Psoas muscle (tissue), 8 donors: ENCODE measurements at places on chromosomes 5 and 9.

DNA sequence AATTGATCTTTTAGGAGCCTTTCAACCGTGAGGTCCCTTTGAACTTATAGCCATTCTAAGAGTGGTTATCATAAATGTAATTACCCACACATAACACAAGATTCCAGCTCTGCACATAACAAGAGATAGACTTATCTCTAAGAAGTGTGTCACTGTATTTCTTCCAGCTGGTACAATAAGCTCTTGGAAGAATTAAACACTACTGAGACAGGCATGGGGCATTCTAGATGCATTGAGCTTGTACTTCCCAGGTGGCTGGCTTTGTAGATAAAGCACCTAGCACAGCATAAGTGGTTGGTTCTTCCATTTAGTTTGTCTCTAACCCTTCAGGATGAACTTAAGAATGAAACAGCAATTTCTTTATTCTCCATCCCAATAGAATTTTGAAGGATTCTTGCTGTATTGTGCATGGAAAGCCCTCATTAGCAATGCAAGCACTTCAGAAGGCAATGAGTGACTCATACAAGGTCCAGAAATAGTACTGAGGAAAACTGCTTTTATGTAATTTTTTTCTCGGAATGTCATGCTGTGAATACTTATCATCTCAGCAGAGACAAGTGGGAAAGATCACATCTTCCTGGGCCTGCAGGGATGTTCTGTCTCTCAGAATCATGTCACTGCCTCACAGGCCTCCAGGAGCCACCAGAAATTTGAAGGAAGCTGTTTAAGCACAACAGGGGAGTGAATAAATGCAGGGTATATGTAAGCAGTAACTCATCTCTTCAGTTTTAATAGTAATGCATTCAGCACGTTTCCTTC lies 91.1 kb upstream of the CD180 start:
- DNase-seq: no peak
- no peaks in the 10 kb centered on the region for H3K27me3 ChIP-seq
- H3K36me3 ChIP-seq: no peaks in the 10 kb centered on the region
- no peak overlapping the region for H3K4me3 ChIP-seq

GRCh38 chr5:1799110-1799601 lies 481 bp downstream of the MRPL36 start:
- H3K4me3 ChIP-seq: peak overlapping the region; percentile 98
- H3K4me1 ChIP-seq: peaks cover 33% of the 10 kb centered on the region
- H3K36me3 ChIP-seq: peaks cover 6% of the 10 kb centered on the region
- peak overlapping the region; percentile 94 for H3K27ac ChIP-seq
- no peaks in the 10 kb centered on the region for H3K27me3 ChIP-seq

DNA sequence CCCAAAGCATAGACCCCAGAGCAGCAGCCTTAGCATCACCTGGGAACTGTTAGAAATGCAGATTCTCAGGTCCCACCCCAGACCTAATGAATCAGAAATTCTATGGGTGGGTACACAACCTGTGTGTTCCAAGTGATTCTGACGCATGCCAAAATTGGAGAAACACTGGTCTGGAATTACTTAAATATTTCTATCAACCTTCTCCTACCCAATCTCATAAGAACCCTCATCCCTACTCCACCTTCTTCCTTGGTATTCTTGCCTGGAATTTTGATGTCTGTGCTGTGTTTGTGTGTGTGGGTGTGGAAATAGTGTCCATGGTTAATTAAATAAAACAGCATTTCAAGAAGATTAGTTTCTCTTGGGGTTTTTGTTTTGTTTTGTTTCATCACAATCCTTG lies 111.8 kb downstream of the CEMIP2 start:
- no peak overlapping the region for H3K27ac ChIP-seq
- DNase-seq: no peak
- no peaks in the 10 kb centered on the region for H3K4me1 ChIP-seq

GRCh38 chr5:135700731-135701130 lies 121.9 kb upstream of the CXCL14 start:
- no peak for DNase-seq
- no peaks in the 10 kb centered on the region for H3K36me3 ChIP-seq
- H3K27ac ChIP-seq: no peak overlapping the region
- H3K4me3 ChIP-seq: no peak overlapping the region
- H3K4me1 ChIP-seq: no peaks in the 10 kb centered on the region

DNA sequence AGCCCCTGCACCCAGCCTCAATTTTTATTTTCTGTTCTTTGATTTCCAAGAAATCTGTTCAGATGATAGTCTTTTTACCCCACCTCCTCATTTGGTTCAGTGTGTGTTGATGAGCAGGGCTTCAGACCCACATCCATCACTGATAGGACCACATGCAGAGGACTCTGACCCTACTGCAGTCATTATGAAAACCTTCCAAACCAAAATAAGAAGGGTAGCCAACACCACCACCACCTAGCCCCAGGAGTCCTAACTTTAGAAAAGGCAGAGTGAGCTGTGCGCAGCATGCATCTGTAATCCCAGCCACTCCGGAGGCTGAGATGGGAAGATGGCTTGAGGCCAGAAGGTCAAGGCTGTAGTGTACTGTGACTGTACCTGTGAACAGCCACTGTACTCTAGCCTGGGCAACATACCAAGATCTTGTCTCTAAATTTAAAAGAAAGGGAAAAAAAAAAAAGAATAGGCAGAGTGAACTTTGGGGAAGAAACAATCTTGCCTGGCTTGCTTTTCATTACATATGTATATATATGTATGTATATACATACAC lies 13.0 kb downstream of the CDKN2AIPNL start:
- no peaks in the 10 kb centered on the region for H3K27me3 ChIP-seq
- no peak for DNase-seq
- H3K27ac ChIP-seq: no peak overlapping the region
- no peak overlapping the region for H3K4me3 ChIP-seq

DNA sequence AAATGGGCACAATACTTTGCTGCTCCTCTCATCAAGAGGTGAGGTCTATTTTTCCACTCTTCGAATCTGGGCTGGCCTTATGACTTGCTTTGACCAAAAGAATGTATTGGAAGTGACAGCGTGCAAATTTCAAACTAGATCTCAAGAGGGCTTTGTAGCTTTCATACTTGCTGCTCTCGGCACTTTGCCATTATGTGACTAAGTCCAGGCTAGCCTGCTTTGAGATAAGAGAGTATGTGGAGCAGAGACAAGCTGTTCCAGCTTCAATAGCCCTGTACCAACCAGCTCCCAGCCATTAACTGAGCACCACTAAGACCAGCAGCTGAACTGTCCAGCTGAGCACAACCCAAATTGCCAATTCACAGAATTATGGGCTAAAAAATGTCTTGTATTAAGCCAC lies 124.6 kb downstream of the ACER2 start:
- no peaks in the 10 kb centered on the region for H3K4me1 ChIP-seq
- H3K4me3 ChIP-seq: no peak overlapping the region
- H3K27ac ChIP-seq: no peak overlapping the region
- DNase-seq: no peak

GRCh38 chr5:75668977-75669689 lies 48.1 kb downstream of the POC5 start:
- no peak overlapping the region for H3K4me3 ChIP-seq
- DNase-seq: no peak
- H3K27ac ChIP-seq: no peak overlapping the region
- peaks cover 17% of the 10 kb centered on the region for H3K36me3 ChIP-seq

DNA sequence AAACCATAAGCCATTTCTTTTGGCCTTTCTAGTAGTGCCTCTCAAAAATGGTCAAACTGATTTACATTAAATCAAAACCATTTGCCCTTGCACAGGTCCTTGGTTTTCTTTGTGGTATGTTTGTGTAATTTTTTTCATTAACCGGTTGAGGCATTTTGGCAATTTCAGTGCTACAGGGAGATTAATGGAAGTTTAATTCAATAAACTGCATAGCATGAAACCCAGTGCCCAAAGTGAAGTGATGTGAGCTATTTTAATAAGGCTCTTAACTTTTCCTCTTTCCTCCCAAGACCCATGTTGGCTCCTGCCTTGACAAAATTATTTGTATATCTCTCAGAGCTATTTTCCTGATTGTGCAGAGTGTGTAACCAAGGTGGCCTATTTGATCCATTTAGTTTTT lies 326.2 kb upstream of the SEMA6A start:
- no peak overlapping the region for H3K4me3 ChIP-seq
- DNase-seq: no peak
- H3K27me3 ChIP-seq: no peaks in the 10 kb centered on the region
- no peaks in the 10 kb centered on the region for H3K4me1 ChIP-seq
- H3K36me3 ChIP-seq: no peaks in the 10 kb centered on the region

- H3K4me1 ChIP-seq: peaks cover 37% of the 10 kb centered on the region
- H3K36me3 ChIP-seq: no peaks in the 10 kb centered on the region
- H3K4me3 ChIP-seq: peak within 1 kb of the TSS; percentile 69
- no peaks in the 10 kb centered on the region for H3K27me3 ChIP-seq
- DNase-seq: peak; percentile 93
Observed at GRCh38 chr9:35812025-35812602, at the start of gene SPAG8. Gene SPAG8 (minus strand): TSS chr9:35812262. CDS start chr9:35812147, 115 bp downstream.

GRCh38 chr5:113056988-113057387 lies 80.4 kb downstream of the DCP2 start:
- H3K4me3 ChIP-seq: no peak overlapping the region
- H3K27ac ChIP-seq: no peak overlapping the region
- H3K4me1 ChIP-seq: peaks cover under 1% of the 10 kb centered on the region
- H3K36me3 ChIP-seq: peaks cover 10% of the 10 kb centered on the region
- H3K27me3 ChIP-seq: no peaks in the 10 kb centered on the region

DNA sequence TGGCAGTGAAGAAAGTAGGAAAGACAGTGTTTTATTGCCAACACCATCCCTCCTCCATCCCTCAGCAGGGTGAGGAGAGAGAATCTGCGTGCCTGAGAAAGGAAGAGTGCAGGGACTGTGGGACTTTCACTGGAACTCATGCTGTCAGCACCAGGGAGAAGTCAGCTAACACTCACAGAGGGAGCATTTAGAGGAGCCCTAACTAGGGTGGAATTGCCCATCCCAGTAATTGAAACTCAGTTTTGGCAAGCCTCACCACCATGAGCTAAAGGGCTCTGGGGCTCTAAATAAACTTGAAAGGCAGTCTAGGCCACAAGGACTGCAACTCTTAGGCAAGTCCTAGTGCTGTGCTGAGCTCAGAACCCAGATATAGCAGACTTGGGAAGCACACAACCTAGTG lies 622.3 kb downstream of the SEMA5A start:
- no peak for DNase-seq
- H3K4me3 ChIP-seq: no peak overlapping the region
- no peaks in the 10 kb centered on the region for H3K27me3 ChIP-seq
- no peaks in the 10 kb centered on the region for H3K36me3 ChIP-seq

GRCh38 chr9:71783120-71783523 lies 14.8 kb upstream of the CEMIP2 start:
- H3K27me3 ChIP-seq: no peaks in the 10 kb centered on the region
- no peaks in the 10 kb centered on the region for H3K36me3 ChIP-seq
- DNase-seq: no peak
- no peak overlapping the region for H3K4me3 ChIP-seq
- H3K27ac ChIP-seq: no peak overlapping the region
- H3K4me1 ChIP-seq: no peaks in the 10 kb centered on the region

DNA sequence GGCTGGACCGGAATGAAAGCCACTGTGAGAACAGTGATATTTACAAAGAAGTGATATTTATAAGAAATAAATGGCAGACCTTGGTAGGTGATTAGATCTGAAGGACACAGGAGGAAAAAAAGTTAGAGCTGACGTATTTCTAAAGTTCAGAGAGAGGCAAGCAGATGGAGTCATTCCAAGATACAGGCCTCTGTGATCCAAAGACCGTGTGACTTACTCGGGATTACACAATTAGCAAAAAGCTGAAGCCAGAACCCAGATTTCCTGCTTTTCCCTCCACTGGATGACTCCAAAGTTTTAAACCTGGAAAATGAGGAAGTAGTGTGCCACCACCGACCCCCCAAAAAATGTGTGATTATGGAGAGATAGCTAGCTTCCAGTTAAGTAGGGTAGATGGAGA lies 3.1 kb upstream of the DOCK8 start:
- H3K4me1 ChIP-seq: no peaks in the 10 kb centered on the region
- H3K4me3 ChIP-seq: no peak overlapping the region

DNA sequence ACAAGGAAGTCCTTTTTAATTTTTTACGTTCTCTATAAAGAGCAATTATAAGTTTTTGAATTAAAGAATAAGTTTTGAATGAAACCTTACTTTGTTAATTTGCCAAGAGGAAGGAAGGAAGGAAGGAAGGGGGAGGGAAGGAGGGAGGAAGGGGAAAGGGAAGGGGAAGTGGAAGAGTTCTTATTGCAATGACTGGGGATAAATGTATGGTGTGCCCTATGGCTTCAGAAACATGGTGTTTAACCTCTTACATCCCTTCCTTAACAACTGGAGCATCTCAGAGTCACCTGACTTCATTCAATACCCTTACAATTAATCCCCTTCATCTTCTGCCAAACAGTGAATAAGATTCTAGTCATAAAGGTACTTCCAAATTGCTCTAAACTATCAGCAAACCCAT lies 16.0 kb downstream of the CEMIP2 start:
- H3K4me1 ChIP-seq: peaks cover 3% of the 10 kb centered on the region
- DNase-seq: no peak
- H3K36me3 ChIP-seq: peaks cover 4% of the 10 kb centered on the region
- H3K4me3 ChIP-seq: no peak overlapping the region

DNA sequence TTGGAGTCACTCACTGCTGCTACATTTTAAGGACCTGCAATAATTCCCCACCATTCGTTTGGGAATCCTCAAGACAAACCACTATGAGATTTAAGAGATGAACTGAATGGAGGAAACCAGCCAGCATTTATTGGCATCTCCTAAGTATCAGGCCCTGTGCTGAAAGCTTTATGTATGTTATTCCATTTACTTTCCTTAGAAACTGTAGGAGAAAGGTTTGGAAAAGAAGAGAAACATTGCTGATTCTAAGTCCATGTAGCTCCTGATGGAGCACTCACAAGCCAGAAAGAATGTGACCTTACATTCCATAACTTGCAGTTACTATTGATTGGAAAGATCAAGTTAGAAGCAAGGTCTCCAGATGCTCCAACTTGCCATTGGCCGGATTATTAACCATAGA lies 267.4 kb downstream of the GAS1 start:
- H3K27me3 ChIP-seq: no peaks in the 10 kb centered on the region
- DNase-seq: no peak
- no peaks in the 10 kb centered on the region for H3K36me3 ChIP-seq
- no peak overlapping the region for H3K27ac ChIP-seq
- no peaks in the 10 kb centered on the region for H3K4me1 ChIP-seq

DNA sequence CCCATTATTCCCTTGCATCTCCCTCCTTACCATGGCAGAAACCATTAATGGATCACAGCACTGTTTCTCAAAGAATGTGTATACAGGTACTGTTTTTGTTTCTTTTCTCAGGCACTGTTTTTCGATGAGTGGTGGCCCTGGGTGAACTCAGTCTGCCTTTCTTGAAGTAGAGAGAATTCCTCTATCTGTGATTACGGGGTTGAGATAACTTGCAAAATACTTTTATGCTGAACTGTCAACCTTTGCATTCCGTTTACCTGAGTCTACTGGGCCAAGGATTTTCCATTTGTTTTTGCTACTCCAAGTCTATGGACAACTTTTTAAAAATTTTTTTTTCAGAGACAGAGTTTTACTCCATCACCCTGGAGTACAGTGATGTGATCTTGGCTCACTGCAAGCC lies 82.7 kb upstream of the CLINT1 start:
- H3K27me3 ChIP-seq: no peaks in the 10 kb centered on the region
- no peaks in the 10 kb centered on the region for H3K4me1 ChIP-seq
- DNase-seq: no peak
- no peak overlapping the region for H3K4me3 ChIP-seq
- H3K27ac ChIP-seq: no peak overlapping the region
- H3K36me3 ChIP-seq: no peaks in the 10 kb centered on the region
